CD4-positive, alpha-beta T cell treated with Interleukin-12 subunit alpha and Interleukin-12 subunit beta, for 1 hour (primary cell): ENCODE measurements at places on chromosomes 2 and 18.

GRCh38 chr18:55430026-55430425, 158.0 kb downstream of the TCF4 start:
- DNase-seq, result no peak

DNA sequence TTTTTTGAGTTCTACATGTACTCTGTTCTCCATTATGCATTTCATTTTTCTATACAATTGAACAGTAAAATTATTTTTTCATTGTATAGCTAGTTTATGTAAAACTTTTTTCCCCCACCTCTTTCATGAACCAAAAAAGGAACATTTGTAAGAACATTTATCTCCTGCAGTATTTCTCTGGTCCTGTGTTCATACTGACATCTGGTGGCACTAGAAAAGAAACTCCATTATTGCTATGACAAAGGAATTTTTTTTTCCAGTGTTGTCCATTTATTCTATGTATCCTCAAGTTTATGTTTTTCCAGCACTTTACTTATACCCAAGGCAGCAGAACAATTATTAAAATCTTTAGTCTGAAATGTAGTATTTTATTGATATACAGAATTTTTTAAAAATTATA, 27.4 kb upstream of the CHAC2 start:
- DNase-seq, result no peak

- no peak for DNase-seq
Measured at GRCh38 chr18:7605705-7606104, 38.6 kb downstream of the PTPRM start.

GRCh38 chr18:23330423-23330822, 122.7 kb upstream of the RIOK3 start:
- no peak for DNase-seq

GRCh38 chr18:21141668-21142422, 30.2 kb upstream of the ROCK1 start:
- no peak for DNase-seq

- no peak for DNase-seq
Measured at GRCh38 chr2:75142081-75142480, 57.2 kb downstream of the TACR1 start.

GRCh38 chr18:32378705-32379104, 92.0 kb downstream of the GAREM1 start:
- DNase-seq, result no peak

DNA sequence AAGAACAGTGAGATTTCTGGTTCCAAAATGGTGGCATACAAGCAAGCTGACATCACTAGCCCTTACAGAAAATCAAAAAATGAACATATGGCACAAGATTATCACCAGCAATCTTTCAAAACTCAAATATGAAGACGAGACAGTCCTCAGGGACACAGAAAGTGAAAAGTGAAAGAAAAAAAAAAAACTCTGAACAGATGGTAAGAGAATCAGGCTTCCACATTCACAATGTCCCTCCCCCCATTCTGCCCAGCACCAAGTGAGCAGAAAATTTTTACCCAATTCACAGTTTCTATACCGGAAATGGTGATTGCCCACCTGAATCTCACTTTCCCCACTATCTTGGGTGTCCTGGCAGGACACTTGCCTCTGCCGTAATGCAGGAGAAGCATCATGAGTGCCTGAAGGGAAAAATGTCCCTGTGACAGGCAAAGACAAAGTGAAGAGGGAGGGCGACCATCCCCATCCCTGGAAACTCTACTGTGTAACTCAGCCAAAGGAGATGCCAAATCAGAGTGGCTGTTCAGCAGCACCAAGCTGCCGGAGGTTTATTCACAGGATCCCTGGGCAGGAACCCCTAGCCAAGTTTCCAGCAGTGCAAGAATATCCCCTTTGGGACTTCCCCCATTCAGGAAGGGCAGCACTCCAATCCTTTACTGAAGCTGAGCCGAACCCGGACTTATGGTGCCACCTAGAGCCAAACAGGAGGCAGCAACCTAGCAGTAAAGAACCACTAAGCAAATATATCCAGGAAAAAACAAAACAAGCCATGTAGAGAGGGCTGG, 312.2 kb downstream of the LRATD1 start:
- DNase-seq, result no peak

DNA sequence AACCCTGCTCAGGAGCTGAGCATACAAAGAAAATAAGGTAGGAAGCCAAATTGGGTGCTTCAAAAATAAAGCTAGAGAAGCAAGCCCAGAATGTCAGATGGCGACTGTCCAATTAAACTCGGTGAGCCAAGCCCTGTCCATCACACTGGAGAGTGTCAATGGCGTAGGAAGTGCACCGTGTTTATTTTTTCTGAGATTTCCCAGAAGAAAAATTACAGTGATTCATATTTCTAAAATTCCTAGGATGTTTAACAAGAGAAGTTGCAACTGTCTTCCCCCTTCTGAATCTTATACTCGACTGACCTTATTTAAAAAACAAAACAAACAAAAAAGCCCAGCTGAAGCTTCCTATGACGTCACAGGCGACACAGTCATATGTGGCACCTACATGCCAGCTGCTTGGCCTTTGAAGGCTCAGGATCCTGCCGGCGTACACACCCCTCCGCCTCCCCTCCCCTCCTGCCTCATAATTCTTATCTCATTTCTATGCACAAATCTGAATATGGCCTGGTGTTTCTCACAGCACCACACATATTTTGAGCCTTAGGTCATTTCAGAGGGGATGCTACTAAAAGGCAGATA, 60.8 kb downstream of the MBP start:
- peak; percentile 82 for DNase-seq

DNA sequence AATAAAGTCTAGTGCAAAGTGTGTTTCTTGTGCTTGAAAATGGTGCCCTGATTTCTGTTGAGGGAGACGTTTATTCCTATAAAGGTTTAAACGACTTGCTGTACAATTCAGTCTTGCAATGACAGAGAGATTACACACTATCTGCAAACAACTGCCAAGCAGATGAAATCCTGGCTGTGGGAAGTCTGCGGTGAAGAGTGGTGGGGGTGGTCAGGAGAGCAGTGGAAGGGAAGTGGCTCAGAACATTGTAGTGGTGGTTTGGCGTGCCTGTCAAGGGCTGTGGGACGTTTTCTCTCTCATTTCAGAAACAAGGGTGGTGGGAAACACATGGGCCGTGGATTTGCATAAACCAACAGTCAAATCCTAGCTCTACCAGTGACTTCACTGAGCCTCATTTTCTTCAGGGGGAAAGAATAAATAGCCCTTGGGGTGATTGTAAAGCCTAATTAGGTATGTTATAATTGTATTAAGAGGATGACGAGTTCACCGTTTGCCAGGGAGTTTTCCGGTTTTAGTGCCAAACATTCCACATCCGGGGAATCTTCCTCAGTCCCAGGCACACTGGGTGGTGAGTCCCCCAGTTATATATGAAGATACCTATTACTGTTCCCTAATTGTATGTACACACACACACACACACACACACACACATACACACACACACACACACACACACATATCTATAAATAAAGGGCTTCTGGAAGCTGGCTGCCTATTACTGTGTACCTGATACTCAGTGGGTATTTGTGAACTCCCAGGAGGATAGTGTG, 115.0 kb downstream of the SPTBN1 start:
- DNase-seq, result peak; percentile 73

DNA sequence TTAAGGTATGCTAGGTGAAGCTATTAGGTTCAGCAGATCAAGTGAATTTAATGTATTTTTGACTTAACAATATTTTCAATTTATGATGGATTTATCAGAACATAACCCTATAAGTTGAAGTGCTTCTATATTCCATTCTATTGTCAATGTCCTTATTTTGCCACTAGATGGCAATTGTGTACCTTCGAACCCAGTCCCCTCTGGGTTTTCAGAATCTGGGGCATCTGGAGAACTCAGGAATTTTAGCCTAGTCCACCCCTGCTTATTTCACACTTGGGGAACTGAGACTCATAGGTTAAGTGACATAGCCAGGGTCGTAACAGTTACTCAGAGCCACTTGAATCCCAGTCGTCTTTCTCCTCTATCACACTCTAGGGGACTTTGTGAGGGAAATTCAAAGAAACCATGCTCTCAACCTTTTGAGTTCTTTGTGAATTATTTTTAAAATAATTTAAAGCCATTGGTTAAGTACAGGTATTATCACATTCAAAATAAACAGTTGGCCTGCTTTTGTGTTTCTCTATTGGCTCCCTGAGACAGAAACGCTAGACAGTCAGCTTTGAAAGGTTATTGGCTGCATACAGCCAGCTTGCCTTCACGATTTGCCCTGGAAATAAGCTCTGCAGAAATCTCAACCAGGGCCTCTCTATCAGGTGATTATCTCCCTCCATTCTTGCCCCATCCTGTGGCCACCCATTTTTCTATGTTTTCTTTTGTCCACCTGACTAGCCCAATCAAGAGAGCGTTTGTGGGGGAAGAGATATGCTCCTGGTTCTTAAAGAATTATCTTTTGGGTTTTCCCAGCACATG, 145.0 kb downstream of the TTC27 start:
- peak; percentile 2 for DNase-seq

DNA sequence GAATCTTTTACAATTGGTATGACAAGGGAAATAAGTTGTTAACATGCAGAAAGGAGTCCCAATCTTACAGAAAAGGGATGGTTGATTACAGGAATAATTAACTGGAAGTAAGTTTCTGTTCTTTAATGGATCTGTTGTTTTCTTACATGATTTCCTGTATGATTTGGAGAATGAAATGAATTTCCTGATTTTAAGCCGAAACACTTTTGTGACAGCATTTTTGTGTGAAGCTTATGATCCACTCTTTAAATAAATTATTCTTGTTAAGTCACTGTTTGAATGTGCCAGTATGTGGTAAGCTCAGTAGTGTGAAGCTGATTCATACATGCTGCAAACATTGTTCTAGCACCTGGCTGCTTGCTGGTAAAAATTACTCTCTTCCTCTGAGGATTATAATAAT, 516.2 kb downstream of the DCDC2C start:
- DNase-seq, result no peak

GRCh38 chr2:28949617-28950305, 31.3 kb upstream of the TOGARAM2 start:
- DNase-seq, result no peak

- DNase-seq, result no peak
Measured at GRCh38 chr18:9803698-9804516, 81.9 kb upstream of the TXNDC2 start.

DNA sequence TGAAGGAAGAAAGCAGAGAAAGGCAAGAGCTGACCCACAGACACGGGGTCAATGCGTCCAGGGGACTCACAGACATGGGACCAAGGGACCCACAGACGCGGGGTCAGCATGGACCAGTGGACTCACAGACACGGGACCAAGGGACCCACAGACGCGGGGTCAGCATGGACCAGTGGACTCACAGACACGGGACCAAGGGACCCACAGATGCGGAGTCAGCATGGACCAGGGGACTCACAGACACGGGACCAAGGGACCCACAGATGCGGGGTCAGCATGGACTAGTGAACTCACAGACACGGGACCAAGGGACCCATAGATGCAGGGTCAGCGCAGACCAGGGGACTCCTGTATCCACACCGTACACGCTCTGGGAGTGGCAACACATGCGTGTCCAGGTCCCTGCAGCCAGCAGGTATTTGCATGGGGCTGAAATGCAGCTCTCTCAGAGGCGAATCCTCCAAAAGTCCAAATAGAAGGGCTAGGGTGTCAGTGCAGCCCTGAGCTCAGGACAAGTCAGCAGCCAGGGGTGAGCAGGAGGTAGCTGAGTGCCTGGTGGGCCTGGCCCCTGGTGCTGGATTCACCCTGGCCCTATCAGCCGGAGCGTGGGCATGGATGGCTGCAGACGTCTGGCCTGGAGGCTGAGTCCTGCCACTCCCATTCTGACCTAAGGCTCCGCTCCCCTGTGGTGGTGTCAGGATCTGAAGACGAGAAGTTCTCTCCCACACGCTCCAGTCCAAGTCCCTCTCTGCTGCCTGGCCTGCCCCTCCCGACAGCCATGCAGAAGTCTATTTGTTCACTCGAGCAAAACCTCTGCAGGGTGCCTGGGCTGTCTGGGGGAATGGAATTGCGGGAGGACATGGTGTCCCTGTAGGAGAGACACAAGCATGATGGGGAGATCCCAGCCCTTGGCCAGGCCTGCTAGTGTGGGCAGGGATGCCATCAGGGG, 28.5 kb downstream of the TMEM18 start:
- DNase-seq, result no peak

DNA sequence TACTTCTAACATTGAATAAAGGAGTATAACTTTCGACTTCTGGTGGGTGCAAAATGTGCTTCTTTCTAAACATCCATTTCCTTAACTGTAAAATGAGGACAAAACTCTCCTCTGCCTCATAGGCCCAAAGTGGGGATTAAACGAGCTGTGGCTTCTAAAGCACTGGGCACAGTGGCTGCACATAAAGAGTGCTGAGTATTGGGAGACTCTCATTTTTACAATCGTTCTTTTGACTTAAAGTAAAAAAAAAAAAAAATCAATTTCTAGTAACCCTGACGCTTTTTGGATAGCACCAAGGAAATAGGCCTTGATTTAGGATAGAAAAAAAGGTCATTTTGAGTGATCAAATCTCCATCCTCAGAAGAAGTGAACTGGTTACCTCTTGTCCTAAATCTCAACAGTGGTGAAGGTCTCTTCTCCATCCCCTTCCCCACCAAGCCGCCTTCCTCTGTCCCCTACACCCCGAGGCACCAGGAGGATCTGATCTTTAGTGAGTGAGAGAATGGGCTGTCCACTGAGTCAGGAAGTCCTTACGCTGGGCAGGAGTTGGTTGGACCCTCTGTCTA, 161.6 kb downstream of the DDX1 start:
- no peak for DNase-seq

- no peak for DNase-seq
Measured at GRCh38 chr2:153606623-153607022, 128.1 kb upstream of the RPRM start.

DNA sequence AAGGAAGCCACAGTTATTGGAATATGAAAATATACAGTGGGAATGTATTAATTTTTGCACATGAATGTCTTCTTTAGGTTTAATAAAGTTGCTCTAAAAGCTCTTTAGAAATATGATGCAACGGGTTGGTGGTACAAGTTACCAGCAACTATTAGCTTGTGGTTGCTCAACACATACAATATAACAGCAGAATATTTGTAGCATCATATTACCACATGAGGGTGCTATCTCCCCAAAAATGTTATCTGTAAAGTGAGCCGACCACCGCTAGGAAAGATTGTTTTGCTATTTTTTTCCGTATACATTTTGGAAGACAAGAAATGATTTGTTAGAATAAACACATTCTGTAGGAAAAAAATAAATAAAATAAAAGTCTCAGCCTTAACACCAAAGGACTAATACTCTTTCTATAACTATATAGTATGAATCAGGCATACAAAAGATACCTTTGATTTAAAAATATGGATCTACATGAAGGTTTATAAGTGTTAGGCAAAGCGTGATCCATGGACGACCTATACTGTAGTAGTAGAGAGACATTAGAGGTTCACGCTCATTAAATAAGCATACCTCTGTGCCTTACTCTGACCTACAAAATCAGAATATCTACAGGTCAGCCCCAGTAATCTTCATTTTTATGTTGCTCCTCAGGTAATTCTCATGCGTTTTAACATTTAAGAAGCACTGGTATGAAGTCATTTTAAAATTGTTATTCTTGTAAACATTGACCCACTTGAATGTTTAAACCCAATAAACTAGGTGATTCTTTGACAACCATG, 1110.6 kb upstream of the ACVR2A start:
- DNase-seq, result no peak

- DNase-seq, result no peak
Measured at GRCh38 chr2:203852760-203853159, 14.8 kb upstream of the CTLA4 start.
